Naive thymus-derived CD4-positive, alpha-beta T cell (primary cell): ENCODE measurements at places on chromosomes 2 and 18. TPM values are rescaled to one million over a fixed set of nuclear protein-coding genes. Genes with fewer than 3 reads are reported as not detected.

DNA sequence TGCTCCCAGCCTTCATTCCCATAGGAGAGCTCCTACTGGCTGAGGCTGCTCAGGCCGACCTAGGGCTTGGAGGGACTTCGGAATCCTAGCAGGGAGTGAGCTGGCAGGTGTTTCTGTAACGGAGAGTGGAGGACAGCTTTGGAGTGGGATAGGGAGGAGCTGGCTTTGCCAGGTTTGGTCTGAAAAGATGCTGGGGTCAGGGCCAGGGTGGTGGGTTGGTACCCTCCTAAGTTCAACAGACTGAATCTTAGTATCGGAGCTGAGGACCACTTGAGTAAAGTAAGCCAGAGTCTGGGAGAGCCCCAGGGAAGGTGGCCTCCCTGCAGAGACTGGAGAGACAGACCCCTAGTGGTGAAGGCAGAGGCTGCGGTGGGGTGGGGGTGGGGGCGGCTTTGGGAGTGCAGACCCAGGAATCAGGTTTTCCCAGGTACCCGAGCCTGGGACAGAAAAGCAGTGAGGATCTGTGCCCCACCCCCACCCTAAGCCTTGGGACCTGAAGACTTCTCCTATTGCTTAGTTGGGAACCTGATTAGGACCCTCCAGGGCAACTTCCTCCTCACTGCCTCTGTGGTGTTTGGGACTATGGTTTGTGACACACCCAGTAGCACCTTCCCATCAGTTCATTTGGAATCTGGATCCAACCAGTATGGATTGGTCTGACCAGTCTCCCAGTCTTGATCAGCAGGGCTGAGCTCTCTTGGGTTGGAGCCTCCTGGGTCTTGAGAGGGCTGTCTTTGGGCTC lies 3.0 kb downstream of the CNNM4 start:
- no peak overlapping the region for H3K27ac ChIP-seq
- no peaks in the 10 kb centered on the region for H3K27me3 ChIP-seq
- peaks cover 8% of the 10 kb centered on the region for H3K36me3 ChIP-seq

- no peaks in the 10 kb centered on the region for H3K36me3 ChIP-seq
- DNase-seq, result no peak
- H3K4me3 ChIP-seq, result no peak overlapping the region
- H3K27me3 ChIP-seq, result no peaks in the 10 kb centered on the region
Measured at GRCh38 chr2:159076241-159076640, 107.8 kb downstream of the TANC1 start.

DNA sequence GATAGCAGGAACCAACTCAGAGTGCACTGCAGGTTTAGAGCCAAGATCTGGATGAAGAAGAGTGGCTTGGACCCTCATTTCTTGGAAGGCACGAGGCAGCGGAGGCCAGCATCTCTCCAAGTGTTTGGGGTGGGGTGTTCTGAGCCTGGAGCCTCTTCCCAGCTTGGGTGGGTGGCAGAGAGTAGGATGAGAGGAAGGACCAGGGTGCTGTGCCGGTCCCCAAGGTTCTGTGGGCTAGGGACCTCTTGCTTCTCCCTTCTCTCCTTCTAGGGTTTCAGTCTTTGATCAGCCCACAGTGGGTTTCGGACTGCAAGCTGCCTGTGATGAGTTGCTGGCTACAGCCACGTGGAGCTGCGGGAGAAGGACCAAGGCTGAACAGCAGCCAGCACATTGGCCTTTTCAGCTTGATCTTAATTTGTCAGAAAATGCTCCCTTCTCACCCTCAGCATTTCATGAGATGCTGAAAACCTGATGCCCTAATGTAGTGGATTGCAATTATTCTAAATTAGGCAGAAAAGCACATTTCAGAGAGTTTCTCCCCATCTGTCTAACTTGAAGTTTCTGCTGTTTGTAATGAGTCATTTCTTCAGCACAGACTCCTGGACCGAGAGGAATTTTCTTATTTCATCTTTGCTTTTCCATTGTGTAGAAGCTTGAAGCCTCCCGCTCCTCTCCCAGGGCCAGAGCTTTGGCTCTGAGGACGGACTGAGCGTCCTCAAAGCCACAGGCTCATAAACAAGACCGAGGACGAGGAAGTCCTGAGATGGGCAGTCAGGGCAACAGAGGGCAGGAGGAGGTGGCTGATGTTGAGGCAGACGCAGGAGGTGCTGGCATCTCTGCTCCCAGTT lies 99.1 kb upstream of the HDAC4 start:
- no peak for DNase-seq
- H3K27me3 ChIP-seq, result no peaks in the 10 kb centered on the region
- H3K4me3 ChIP-seq, result no peak overlapping the region
- no peaks in the 10 kb centered on the region for H3K36me3 ChIP-seq

DNA sequence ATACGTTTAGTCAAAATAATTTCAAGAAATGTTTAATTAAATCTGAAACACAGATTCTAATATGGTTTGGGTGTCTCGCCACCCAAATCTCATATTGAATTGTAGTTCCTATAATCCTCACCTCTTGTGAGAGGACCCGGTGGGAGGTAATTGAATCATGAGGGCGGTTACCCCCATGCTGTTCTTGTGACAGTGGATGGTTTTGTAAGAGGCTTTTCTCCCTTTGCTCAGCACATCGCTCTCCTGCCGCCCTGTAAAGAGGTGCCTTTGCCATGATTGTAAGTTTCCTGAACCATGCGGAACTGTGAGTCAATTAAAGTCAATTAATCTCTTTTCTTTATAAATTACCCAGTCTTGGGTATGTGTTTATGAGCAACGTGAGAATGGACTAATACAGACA lies 1045.1 kb upstream of the POU3F3 start:
- no peaks in the 10 kb centered on the region for H3K4me1 ChIP-seq
- no peak overlapping the region for H3K27ac ChIP-seq
- DNase-seq, result no peak
- H3K27me3 ChIP-seq, result no peaks in the 10 kb centered on the region

The SNED1 gene
- polyA plus RNA-seq, result 1.0 TPM

GRCh38 chr2:30348825-30349224 lies 98.2 kb upstream of the LCLAT1 start:
- no peaks in the 10 kb centered on the region for H3K27me3 ChIP-seq
- H3K36me3 ChIP-seq, result no peaks in the 10 kb centered on the region
- H3K27ac ChIP-seq, result no peak overlapping the region
- no peaks in the 10 kb centered on the region for H3K4me1 ChIP-seq

- DNase-seq, result no peak
- H3K4me3 ChIP-seq, result no peak overlapping the region
- H3K36me3 ChIP-seq, result no peaks in the 10 kb centered on the region
- no peak overlapping the region for H3K27ac ChIP-seq
Measured at GRCh38 chr18:48719974-48720654, 181.3 kb downstream of the CTIF start.
